CD4-positive, alpha-beta T cell treated with Interleukin-6 for 4 hours (primary cell): ENCODE measurements at places on chromosomes 2 and 18.

DNA sequence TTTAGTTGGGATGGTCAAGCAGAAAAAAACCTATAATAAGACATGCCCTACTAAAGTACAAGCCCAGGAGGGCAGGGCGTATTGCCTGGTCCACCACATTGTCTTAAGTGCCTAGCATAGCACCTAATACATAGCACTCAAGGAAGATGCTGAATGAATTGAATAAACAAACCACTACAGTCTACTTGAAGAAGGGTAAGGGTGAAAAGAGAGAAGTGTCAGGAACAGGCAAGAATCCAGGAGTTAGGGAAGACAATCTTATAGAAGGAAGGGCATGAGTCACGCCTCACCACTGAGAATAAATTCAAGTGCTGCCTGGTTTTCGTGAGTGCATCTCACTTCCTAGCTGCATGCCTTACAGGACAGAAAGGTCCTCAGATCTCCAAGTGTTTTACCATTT lies 13.9 kb downstream of the SLC19A3 start:
- DNase-seq = no peak

- no peak for DNase-seq
Measured at GRCh38 chr2:237879058-237879430, 19.6 kb downstream of the RAMP1 start.

DNA sequence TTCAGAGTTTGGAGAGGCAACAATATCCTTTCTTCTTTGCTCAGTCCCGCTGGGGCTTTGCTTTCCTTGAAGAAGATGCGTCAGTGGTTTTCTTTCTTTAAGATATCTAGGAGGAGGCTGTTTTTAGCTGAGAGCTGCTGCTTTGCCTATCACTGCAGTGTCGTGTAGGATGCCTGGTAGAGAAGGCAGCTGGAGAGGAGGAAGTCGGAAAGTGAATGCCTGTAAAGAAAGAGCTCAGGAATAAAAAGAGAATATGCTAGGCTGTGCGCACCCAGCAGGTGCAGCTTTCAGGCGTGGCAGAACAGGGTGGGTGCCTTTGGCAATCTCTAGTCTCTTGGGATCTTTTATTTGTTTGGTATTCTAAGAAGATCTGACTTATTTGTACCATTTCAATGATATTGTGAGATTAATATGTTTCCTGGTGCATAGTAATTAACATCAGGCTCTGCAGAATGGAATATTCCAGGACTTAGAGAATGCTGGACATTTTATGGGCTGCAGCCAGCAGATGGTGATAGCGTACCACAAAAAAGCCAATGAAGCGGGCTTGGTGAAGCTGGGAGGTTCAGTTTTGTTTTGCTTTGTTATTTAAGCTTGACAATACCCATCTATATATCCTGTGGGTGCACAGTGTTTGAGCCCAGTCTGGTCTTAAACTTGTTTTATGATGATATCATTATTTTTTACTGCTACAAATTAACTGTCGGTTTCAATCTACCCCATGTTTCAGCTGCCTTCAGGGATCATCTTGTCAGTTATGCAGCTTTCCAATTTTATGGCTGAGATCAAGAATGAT lies 34.9 kb downstream of the CAVIN2 start:
- peak; percentile 15 for DNase-seq

GRCh38 chr2:20207051-20207450 lies 17.9 kb downstream of the SDC1 start:
- DNase-seq = no peak

DNA sequence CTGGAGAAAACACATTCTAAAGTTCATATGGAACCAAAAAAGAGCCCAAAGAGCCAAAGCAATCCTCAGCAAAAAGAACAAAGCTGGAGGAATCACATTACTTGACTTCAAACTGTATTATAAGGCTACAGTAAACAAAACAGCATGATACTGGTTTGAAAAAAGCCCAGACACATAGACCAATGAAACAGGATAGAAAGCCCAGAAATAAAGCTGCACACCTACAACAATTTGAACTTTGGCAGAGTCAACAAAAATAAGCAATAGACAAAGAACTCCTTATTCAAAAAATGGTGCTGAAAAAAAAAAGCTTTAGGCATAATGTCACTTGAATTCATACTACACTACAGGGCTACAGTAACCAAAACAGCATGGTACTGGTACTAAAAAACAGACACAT lies 289.6 kb downstream of the NR4A2 start:
- no peak for DNase-seq

- peak; percentile 25 for DNase-seq
Measured at GRCh38 chr2:173355132-173355865, 627 bp downstream of the CDCA7 start.

GRCh38 chr2:49035481-49035880 lies 118.8 kb downstream of the FSHR start:
- DNase-seq = no peak

DNA sequence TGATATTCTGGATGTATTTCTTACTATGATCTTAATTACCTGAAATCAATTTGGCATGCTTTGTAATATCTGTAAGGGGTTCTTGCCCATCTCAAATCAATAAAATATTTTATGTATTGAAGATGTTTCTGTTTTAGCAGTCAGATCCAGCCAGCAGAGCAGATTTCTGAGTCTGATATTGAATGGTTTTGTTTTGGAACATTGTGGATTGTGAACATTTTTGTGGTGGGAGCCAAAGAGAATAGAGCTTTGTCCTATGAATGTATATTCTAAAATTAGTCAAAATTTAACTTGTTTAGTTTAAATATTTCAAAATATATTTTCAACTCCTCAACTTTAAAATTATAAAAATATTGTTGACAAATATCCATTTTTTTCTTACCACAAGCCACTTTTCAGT lies 197.0 kb downstream of the UBE2E3 start:
- DNase-seq = no peak

GRCh38 chr2:78541451-78542267 lies 483.8 kb upstream of the REG3G start:
- no peak for DNase-seq

- DNase-seq = no peak
Measured at GRCh38 chr2:37414470-37414949, 70.1 kb downstream of the QPCT start.

- no peak for DNase-seq
Measured at GRCh38 chr2:121055088-121055487, 229.9 kb downstream of the TFCP2L1 start.

DNA sequence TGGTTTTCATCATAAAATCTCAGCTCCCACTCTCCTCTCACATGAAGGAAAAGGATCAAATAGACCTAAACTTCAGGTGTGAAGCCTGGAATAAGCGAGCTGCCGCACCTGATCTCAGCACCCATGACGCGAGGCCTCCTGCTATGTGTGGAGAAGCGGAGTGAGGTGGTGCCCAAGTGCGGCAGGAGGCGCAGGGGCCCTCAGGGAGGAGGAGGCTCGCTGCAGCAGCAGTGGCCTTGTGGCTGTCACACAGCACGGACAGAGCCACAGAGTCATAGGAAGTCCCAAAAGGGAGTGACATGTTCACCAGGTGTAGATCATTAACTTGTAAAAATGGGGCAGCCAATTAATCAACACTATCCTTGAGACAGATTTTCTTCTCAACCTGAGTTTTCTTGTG lies 9.1 kb downstream of the SCLY start:
- DNase-seq = no peak

DNA sequence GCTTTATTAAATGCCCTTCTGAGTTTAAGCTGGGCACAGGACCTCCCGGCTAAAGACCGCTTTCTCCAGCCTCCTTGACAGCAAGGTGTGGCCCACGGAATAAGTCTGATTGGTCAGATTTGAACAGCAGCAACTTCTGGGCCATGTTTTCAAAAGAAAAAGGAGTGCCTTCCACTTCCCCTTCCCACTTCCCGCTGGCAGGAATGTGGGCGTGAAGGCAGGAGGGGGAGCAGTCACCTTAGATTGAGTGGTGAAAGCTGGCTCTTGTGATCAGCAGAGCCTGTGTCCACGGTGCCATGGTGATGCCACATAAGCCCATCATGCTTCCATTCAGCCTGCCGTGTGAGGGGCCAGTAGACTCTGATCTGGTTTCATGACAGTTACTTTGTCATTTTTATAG lies 136.6 kb upstream of the GLI2 start:
- DNase-seq = no peak

DNA sequence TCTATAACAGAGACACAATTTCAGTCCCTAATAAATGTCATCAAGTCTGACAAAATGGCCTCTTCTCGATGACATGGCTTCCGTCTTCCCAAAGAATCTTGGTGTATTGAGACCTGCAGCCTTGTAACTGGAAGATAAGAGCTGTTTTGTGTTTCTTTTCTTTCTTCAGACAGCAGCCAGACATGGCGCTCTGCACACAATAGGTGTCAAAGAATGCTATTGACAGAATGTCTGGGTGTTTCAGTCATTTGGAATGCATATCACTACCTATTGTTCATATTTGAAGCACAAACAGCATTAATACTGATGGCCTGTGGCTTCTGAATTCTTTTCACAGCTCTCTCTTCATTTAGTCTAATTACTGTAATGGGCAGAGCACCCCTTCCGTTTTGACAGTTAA lies 344.8 kb downstream of the RPRM start:
- DNase-seq = no peak

DNA sequence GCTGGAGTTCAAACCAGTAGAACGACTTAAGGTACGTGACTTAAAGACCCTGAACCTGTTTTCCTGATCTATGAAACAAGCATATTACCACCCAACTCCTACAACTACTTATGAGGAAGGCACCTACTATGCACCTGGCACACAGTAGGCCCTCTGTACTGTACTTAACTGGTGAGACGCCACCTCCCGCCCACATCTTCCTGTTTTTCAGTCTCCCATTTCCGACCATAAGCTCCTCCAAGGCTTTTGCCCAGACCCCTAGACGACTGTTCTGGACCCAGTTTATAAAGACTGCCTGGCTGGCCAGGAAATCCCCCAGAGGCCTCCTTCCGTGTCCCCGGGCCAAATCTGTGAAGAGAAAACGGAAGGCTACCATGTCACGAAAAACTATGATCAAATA lies 1.5 kb downstream of the GALNT14 start:
- no peak for DNase-seq

GRCh38 chr2:158903711-158904405 lies 64.6 kb upstream of the TANC1 start:
- DNase-seq = no peak

GRCh38 chr2:137333386-137334165 lies 568.2 kb downstream of the THSD7B start:
- DNase-seq = no peak

GRCh38 chr18:37305066-37305465 lies 260.5 kb downstream of the CELF4 start:
- DNase-seq = no peak

DNA sequence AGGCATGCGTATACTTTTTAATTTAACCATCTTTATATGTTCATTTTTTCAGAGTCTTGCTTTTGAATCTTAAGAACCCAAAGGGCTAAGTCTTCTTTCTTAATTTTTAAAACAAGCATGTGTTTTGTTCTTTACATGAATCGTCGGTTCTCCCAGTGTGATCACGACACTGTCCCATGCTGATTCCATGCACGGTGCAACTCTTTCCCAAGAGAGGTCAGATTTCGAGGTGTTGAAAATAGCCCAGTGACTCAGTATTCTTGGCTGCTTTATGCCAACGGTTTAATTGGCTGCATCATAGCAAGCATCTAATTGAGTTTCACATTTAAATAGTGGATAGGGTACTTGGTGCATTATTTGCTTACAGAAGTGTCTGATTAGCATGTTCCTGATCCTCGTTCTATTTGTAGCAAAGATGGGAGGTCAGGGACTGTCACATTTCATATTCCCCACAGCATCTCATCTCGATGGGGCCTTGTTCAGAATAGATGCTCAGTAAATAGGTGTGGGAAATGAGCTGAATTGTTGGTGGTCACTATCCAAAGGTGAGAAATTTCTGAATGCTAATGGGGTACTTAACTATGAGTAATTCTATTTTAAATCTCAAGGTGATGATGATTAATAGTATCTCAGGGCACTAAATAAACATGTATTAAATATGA lies 2.8 kb downstream of the NPAS2 start:
- DNase-seq = no peak

DNA sequence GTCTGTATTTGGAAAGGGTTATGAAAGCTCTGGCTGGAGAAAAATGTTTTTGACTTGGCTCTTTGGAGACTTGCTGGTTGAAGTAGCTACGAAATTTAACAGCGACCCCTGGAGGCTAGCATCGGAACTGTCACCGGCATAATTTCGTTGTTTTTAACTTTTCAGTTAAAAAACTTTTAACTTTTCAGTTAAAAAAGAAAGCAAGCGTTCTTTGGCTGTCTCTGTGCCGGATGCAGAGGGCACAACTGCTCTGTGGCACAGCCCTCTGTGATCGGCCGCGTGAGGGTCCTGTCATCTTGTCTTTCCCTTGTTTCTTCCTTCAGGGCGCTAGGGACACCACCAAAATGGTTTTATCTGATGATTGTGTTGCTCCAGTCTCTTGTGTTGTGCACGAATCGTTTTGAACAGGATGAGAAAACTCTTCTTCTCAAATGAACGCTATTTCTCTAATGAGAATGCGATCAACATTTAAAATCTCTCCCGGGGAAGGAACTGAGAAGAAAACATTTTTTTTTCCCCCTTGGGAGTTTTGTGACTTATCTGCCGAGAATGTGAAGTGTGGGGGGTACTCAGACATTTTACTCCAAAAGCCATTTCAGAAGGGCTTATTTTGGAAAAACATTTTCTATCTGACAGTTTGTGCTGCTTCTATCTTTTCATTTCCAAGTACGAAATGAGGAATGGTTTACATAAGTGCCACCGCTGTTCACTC lies 57.1 kb downstream of the ADCYAP1 start:
- DNase-seq = peak; percentile 36

- DNase-seq = no peak
Measured at GRCh38 chr2:84956334-84957297, 14.3 kb upstream of the KCMF1 start.

- no peak for DNase-seq
Measured at GRCh38 chr2:202495230-202495604, 119.1 kb downstream of the BMPR2 start.

DNA sequence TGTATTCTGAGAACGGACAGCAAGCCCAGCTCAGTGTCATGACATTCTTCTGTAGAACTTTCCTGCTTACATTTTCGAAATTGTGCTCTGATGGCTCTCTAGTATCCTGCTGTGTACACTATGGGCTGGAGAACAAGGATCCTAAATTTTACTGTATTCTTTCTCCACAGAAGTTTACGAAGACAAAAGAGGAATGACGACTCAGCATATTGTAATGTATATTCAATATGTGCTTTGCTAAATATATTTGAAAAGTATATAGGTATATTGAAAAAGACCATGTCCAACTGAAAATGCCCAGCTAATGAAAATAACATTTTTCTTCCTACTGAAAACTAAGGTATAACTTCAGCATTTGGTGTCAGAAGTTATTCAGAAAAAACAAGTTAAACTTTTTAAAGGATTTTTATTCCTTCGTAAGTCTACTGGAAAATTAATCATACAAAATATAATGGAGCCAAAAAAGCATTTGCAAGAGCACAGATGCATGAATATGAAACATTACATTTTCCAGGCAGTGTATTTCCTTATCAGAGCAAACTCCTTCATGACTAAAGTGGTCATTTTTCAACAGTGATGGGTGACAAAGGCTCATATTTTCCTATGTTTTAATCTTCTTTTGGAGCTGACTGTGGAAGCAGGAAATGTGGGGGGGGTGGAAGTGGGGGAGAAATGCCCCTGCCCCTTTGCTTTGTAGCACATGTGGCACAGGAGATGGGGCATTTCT lies 143.8 kb upstream of the THUMPD2 start:
- no peak for DNase-seq

- no peak for DNase-seq
Measured at GRCh38 chr2:79903222-79904000, 390.6 kb downstream of the CTNNA2 start.
